Adrenal gland (tissue), 19 donors: ENCODE measurements at places on chromosomes 2 and 18. TPM values are rescaled to one million over a fixed set of nuclear protein-coding genes. Genes with fewer than 3 reads are reported as not detected.

METTL21A gene
- 11.2 TPM for total RNA-seq

AAMP gene
- total RNA-seq, result 116 TPM

NHEJ1 gene
- total RNA-seq, result 21.8 TPM

- no peaks in the 10 kb centered on the region for H3K36me3 ChIP-seq
- H3K27ac ChIP-seq, result no peak overlapping the region
- H3K4me1 ChIP-seq, result no peaks in the 10 kb centered on the region
- no peak overlapping the region for H3K4me3 ChIP-seq
Observed at GRCh38 chr2:136874258-136874657, 108.9 kb downstream of the THSD7B start.

DNA sequence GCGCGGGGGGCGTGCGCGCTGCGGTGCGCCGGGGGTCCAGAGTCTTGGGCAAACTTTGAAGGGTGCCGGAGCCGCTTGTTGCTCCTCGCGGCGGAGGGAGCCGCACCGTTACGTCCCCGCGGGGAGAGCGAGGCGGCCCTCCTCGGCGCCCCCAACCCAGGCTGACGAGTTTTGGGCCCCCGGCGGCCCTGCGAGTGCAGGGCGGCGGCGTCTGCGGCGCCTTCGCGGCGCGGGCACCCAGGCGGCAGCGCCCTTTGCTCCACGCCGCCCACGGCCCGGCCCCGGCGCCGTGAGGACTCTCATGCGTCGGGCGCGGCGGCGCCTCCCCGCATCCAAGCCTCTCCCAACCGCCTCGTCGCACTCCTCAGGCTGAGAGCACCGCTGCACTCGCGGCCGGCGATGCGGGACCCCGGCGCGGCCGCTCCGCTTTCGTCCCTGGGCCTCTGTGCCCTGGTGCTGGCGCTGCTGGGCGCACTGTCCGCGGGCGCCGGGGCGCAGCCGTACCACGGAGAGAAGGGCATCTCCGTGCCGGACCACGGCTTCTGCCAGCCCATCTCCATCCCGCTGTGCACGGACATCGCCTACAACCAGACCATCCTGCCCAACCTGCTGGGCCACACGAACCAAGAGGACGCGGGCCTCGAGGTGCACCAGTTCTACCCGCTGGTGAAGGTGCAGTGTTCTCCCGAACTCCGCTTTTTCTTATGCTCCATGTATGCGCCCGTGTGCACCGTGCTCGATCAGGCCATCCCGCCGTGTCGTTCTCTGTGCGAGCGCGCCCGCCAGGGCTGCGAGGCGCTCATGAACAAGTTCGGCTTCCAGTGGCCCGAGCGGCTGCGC lies 814 bp downstream of the FZD7 start:
- peak overlapping the region; percentile 94 for H3K27ac ChIP-seq
- DNase-seq, result no peak
- H3K4me3 ChIP-seq, result no peak overlapping the region

DNA sequence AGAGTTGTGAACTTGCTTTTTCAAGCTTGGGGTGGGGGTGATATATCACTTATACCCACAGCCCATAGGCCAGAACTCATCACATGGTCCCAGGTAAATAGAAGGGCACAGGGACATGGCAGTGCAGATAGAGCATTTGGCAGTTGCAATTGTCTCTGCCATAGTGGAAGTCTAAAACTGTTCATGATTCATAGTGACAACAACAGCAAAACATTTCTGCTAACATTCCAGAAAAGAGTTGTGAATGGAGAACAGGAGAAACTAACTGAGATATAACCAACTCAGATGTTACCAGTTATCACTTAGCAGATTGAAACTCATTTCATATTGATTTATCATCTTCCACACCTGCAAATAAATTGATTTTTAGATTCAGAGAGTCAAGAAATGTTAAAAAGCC lies 278.6 kb upstream of the KYNU start:
- H3K36me3 ChIP-seq, result no peaks in the 10 kb centered on the region
- no peak overlapping the region for H3K27ac ChIP-seq
- no peaks in the 10 kb centered on the region for H3K27me3 ChIP-seq
